Activated naive CD4-positive, alpha-beta T cell treated with anti-CD3 and anti-CD28 coated beads, Interleukin-2, amount 50 U/mL, for 72 hours (primary cell): ENCODE measurements at places on chromosomes 11 and 22.

DNA sequence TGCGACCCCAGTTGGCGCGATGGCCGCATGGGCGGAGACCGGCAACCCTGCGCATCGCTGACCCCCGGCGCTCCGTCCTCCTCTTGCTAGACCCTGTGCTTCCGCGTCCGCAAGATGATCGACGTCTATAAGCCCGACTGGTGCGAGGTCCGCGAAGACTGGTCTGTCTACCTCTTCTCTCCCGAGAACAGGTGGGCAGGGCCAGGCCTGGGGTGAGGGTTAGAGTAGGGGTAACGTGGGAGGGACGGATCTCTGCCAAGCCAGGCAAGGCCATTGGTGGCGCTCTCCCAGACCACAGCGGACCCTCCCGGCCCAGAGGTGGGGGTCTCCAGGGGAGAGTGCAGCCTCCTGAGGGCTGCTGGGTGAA, 92.1 kb downstream of the CACNA1I start:
- DNase-seq, result no peak

- no peak for DNase-seq
Measured at GRCh38 chr22:40118979-40119378, 58.7 kb upstream of the TNRC6B start.

GRCh38 chr22:46280999-46281623, 13.3 kb downstream of the TTC38 start:
- no peak for DNase-seq

DNA sequence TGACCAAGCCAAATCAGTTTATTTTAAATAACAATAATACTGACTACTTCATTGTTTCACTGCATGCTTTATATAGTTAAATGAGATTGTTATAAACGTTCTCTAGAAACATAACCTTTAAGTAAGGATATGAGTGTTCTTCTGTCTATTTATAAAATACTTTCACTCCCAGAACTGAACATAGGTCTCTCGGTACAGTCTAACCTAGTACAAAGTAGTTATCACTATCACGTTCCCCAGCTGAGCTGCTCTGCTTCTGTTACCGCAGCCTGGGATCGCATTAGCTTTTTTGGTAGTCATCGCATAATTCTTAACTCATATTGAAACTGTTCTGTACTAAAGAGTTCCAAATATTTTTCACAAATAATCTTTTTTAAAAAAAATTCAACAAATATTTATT, 143.6 kb downstream of the WNT11 start:
- DNase-seq, result no peak

DNA sequence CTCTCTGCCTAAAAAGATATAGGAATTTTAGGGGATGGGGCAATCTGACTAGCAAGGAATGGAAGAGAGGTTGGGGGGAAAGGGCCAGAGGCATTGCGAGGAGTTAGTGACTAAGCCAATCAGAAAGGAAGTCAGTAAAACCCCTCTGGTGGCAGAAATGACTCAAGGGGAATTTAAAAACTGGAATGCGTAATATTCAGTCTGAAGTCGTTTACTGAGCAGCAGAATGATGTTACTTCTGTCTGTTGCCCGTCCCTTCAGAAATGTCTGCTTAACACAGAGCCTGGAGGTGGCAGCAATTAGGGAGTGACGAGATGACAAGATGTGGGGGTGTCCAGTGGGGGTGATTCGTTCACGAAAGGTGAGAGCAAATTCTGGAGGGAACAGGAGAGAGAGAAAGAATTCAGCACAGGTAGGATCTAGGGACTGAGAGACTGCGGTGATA, 107.7 kb upstream of the CLMP start:
- DNase-seq, result no peak

DNA sequence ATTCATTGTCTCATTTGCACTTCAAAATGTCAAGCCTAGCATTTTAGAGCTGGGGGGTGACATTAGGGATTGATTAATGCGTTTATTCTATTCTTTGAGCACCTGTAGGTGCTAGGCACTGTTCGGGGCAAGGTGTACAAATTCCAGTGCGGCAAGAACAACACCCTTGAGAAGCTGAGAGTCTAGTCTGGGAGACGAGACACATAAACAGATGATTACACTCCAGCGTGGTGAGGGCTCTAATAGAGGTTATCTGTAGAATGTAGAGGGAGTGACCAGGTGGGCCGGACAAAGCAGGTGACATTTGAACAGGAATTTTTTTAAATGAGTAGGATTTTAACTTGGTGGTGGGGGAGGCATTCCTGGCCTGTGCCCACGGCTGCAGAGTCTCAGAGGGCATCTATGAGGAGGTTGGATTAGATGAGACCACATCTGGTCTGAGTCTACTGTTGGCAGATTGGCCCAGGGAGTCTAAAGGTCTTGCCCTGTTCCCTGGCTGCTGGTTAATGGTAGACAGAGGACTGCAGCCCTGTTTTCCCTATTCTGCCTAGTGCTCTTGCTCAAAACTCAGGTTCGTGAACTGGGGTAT, 970 bp downstream of the CAT start:
- no peak for DNase-seq

GRCh38 chr11:40281052-40281580, 1178.3 kb downstream of the LRRC4C start:
- no peak for DNase-seq
